ENCODE measurements at places on chromosomes 13 and 19.

GRCh38 chr19:47471733-47472457, at the start of gene SLC8A2:
TSS of gene SLC8A2 (minus strand) at chr19:47471893. CDS start at chr19:47466403, 5,490 bp downstream.
- DNase-seq, result peak; percentile 85

- no peak for DNase-seq
Observed at GRCh38 chr13:112106478-112107141, 39.7 kb downstream of the SOX1 start.

DNA sequence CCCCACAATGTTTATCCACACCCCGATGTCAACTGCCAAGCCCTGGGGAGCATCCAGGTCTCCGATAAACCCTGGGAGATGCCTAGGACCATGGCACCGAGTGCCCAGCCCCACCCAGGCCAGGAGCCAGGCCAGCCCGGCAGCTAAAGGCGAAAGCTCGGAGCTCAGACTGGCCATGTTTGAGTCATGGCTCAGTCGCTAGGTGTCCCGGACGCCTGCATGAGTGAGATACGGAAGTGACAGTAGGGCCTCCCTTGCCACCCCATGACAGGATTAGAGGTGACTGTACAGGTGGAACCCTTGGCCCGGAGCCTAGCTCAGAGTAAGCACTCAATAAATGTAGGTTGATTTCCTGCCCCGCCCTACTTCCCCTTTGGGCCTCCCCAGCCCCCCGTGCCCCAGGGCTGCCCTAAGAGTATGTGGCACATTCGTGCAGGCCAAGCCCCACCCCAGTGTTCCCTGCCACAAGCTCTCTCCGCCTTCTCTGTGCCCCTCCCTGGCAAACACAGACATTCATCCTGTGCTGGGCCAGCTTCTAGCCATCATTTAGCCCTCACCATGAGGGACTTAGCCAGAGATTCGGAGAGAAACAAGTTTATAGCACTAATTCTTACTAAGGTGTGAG, 5.8 kb upstream of the TPM4 start:
- DNase-seq, result peak; percentile 92

DNA sequence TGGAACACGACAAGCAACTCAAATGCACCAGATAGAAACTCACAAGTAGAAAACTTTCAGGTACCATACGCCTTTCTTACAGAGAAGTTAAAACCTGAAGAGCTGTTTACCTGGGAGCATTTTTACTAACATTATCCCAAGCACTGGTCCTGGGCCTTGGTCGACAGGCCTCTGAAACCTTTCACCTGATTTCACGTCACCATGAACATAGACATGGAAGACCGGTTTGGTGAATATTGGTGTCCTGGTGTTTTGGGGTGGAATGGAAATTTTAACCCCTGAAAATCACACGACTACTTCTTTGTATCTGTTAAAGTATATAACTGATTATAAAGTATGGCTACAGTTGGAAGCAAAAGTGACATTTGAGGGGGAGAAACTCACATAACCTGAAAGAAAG, 176.6 kb upstream of the ARGLU1 start:
- no peak for DNase-seq

GRCh38 chr19:6126335-6126974, 9.0 kb upstream of the ACSBG2 start:
- DNase-seq, result peak; percentile 12

Measured in naive thymus-derived CD8-positive, alpha-beta T cell (primary cell).